Progenitor cell of endocrine pancreas (in vitro differentiated cells): ENCODE measurements at places on chromosomes 7 and 10.

DNA sequence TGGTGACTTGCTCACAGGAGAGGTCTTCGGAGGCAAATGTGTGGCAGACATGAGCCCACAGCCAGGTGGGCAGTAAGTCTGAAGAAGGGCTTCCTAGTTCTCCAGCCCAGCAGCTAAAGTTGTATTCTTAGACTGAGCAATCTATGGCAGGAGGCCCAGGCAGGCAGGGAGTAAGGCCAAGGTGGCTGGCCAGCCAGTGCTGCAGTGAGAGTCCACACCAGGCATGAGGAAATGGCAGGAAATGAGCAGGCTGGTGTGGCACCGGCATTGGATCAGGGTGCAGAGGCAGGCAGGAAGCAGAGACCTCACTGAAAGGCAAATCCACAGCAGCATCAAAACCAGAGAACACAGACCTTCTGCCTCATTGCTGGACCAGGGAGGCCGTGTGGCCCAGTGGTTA, 84.6 kb upstream of the PDE1C start:
- no peak for DNase-seq

DNA sequence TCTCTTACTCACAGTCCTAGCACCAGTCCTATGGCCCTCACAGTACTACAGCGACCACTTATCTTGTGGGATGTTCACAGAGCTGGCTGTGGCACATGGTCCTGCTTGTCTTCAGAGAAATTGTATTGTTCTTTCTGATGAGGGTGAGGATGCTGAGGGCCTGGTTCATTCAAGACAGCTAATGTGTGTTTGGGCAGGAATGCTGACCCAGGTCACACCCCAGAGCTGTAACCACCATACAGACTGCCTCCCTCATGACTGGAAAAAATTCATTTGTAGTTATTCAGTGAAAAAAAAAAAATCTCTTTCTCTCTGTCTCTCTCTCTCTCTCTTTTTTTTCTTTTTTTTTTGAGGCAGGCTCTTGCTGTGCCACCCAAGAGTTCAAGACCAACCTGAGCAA, 83.5 kb downstream of the KLF6 start:
- no peak for DNase-seq

DNA sequence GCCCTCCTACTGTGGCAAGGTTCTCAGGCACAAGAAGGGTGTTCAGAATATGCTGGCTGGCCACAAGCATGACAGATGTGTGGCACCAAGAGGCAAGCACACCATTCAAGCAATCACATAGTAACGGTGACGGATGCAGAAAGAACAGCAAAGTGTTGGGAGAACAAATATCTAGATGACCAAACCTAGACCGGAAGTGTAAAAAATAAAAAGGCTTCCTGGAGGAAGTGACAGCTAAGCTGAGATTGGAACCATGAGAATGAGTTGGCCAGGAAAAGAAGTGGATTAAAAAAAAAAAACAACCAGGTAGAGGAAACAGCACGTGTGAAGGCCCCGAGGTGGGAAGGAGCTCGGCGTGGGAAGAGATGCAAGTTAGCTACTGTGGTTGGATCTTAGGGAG, 22.0 kb downstream of the GHRHR start:
- no peak for DNase-seq

DNA sequence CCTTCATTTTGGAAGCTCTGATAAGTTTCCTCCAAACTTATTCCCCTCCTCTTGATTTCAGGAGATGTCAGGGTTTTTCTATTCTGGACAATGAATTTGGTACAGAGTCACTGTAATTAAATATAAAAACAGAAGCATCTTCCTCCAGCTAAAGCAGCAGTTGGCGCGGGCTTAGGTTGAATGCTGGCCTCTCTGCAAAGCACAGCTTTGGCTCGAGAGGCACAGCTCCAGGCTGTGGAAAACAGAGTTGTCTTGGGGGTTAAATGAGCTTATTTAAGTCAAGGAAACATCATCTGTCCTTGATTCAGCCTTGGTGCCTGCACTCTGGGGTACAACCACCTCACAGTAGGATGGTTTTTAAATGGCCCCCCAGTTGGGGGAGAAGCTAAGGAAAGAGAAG, 35.0 kb upstream of the PDCD4 start:
- no peak for DNase-seq

DNA sequence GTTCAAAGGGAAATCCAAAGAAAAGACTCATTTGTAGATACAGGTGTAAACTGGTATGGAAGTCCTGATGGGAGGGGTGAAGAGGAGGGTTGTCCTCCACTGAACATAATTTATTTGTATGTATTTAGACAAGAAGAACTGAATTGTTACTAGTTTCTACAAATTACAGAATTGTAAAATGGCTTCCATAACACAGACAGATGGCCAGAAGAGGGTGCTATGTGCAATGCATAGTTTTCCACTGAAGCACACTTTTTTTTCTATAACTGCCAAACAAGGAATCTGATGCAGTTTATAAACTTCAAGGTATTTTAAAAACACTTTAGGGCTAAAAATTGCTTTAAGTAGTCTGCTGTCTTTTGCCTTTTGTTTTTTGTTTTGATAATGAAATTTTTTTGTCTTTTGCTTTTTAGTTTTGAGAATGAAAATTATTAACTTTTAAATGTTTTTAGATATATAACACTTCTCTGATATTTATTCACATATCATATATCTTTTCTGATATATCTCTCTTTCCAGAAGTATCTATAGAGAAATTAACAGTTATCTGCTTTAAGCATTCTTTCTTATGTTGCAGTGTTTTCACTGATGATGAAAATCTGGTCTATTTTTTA, 58.5 kb downstream of the PHYHIPL start:
- DNase-seq: no peak

- DNase-seq: no peak
These were observed 25.2 kb downstream of the GET4 start for GRCh38 chr7:901388-902154.

- no peak for DNase-seq
These were observed 51.6 kb downstream of the ANK3 start for GRCh38 chr10:60338002-60338564.

DNA sequence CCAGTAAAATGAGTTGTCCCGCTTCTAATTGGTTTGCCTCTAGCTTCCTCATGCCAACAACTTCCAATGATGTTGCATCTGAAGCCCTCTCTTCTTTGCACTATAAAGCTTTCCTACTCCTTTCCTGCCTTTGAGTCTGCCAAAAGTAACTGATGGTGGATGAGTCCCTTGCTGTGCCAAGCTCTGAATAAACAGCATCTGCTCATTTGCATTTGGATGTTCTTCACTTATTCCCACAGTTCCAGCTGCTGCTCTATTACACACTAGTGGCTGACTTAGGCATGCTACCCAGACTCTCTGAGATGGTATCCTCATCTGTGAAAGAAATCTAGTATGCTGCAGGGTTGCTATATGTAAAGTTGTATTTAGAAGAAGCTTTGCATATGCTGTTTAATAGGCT, 24.9 kb downstream of the SFR1 start:
- no peak for DNase-seq

GRCh38 chr10:77121829-77122228, 515.8 kb downstream of the KCNMA1 start:
- no peak for DNase-seq

DNA sequence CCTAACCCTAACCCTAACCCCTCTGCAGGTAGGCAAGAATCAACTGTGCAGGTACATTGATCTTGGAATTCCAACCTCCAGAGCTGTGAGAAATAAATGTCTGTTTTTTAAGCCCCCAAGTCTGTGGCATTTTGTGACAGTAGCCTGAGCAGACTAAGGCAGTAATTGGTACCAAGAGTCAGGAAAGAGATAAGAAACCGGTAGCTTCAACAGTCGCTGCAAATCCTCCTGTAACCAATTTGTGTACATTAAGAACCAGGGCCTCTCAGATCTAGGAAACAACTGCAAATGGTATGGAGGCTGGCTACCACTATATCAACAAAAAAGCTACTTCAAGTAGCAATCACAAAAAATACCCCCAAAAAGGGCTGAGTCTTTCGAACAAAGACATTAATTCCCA, 67.3 kb downstream of the DOCK4 start:
- DNase-seq: no peak

DNA sequence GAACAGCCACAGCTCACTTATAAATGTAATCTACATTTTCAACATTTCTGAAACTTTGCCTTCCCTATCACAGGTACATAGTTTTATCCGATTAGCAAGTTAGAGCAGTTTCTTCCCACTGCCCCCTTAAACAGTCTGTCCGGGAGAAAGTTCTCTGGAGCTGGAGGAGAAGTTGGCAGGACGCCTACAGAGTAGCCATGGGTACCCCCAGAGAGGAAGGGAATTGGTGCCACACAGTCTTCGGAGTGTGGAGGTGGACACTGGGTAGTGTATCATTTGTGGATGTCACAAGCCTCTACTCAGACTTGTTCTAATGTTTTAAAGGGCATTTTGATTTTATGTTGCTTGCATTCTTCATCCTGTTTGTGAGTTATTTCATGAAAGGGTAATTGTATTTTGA, 39.0 kb downstream of the TAF3 start:
- DNase-seq: no peak

GRCh38 chr10:106106114-106106513, 1058.4 kb downstream of the SORCS1 start:
- DNase-seq: no peak

DNA sequence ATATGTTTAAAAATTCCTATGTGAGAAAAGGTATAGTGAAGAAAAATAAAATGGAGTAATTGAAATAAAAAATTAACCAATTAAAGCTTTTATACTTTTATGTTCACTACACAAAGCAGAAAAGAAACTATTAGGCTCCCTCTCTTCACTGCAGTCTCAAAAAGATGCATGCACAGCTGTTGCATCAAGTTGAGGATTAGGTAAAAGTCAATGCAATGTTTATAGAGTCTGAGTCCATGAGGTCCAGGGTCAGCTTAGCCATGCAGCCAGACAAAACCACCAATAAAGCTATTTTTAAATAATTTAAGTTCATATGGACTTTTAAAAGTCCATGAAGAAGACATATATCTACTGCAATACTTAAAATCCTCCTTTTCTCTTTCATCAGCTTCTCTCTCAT, 31.1 kb upstream of the ING3 start:
- no peak for DNase-seq

DNA sequence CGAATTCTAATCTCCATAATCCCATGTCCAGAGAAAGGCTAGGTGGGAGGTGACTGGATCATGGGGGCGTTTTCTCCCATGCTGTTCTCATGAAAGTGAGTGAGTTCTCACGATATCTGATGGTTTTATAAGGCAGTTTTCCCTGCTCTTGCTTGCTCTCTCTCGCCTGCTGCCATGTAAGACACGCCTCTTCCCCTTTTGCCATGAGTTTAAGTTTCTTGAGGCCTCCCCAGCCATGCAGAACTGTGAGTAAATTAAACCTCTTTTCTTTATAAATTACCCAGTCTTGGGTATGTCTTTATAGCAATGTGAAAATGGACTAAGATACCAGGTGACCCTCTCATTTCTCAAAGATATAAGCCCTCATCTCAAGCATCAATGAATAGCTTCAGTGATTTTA, 1.1 kb upstream of the ACTA2 start:
- no peak for DNase-seq

GRCh38 chr7:103117465-103117864, 31.4 kb downstream of the NAPEPLD start:
- no peak for DNase-seq

- no peak for DNase-seq
These were observed 75.6 kb upstream of the NRBF2 start for GRCh38 chr10:63057509-63057908.

DNA sequence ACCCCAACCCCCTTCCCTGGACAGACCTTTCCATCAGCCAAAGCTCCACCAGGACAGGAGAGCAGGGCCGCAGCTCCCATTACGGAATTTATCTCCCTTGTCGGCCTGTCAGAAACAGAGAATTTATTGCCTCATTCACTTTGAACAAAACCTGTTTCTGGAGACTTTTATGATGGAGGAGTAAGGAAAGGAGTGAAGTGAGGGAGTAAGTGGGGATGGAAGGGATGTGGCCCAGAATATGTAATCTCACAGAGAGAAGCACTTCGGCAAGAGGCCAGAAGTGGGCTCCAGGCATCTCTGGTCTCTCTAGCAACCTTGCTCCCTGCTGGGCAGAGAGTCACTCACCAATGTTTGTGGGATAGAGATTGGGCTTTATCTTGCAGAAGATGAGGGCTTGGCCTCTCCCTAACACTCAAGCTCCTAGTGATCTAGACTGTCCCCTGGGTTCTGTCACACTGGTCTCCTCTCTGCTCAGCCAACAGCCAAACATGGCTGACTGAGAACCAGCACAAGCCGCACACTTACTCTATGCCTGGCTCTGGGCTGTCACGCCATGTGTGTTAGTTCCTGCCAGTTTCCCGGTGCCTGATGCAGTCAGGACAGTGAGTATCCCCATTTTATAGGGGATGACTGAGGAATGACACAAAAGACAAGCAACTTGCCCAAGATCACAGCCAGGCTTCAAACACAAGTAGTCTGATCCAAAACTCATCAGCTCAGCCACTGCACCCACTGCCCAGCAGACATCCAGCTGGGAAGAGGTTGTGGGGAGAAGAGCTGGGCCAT, 149.4 kb upstream of the ZMIZ1 start:
- no peak for DNase-seq

DNA sequence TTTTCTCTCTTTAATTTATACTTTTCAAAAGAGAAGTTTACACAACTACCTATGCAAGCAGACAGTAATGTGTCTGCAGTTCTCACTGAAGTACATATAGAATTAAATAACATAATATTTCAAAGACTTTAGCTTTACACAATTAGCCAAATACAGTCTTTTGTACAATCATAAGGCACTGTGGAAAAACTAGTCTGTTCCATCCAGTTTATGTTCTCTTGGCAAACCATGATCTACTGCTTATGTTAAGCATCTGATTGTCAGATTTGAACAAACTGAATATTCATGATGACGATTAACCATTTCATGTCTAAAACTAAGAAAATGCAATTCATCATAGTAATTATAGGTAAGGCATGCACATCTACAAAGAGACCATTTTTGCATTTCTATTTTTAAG, 842 bp downstream of the SEMA3A start:
- DNase-seq: no peak

- no peak for DNase-seq
These were observed 104.7 kb upstream of the ARMC3 start for GRCh38 chr10:22823109-22823508.

DNA sequence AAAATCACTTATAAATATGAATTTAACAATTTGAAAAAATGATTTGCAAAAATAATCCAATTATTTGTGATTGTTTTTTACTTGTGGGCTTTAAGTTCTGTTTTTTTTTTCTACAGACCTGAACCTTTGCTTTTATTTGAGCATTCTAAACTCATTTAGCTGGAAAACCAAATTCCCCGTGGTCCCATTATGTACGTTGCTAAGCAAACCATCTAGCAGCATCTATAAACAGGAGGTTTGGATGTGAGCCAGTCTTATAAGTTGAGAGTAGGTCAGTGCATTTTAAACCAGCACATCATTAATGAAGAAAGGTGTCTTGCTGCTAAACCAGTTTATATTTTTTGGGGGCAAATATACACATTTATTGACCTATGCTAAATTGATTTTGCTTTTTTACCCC, 77.3 kb downstream of the LRRN3 start:
- DNase-seq: no peak

GRCh38 chr10:70775679-70776454, 9.3 kb downstream of the TBATA start:
- no peak for DNase-seq

DNA sequence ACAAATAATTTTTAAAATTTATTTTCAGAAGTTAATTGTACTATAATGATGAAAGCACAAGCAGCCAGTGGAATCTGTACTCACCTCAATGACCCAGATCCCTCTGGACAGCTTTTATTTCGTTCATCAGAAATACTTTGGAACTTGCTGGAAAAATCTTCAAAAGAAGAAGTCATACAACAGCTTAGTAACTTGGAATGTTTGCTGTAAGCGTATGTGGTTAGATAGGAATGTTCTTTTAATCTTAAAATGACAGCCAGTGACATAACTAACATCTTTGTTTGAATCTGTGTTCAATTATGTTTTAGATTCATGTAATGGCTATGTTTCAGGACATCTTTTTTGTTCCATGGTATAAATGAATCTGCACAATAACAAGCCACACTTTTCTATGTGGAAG, 26.8 kb downstream of the CFAP69 start:
- no peak for DNase-seq
